Kidney epithelial cell (primary cell): ENCODE measurements at places on chromosomes 11 and 22.

DNA sequence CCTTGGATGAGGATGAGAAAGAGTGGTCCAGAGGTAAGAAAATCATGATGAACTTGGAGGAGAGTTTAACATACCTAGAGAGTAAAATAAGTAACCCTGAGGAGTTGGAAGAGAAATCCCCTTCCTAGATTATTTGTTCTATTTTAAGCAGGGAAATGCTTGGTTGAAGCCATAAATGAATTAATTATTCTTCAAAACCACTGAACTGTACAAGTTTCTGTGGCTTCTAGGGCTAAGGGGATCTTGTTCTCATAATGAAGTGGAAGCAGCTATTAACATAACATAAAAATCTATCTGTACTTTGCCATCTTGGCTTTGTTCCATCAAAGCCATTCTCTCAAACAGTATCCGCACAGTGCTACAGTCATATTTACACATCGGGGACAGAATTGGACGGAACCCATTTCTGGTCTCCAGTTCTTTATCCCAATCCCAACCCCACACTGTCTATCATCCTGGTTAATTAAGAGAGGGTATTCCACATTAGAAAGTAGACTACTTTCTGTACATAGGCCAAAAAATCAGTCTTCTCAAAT, 14.5 kb upstream of the ARHGAP42 start:
- DNase-seq: no peak

GRCh38 chr11:93652161-93652597, 9.3 kb upstream of the CEP295 start:
- DNase-seq: no peak

GRCh38 chr11:82185925-82186324, 547.7 kb downstream of the FAM181B start:
- DNase-seq: no peak

GRCh38 chr22:32462452-32462851, 1.8 kb downstream of the BPIFC start:
- DNase-seq: no peak

DNA sequence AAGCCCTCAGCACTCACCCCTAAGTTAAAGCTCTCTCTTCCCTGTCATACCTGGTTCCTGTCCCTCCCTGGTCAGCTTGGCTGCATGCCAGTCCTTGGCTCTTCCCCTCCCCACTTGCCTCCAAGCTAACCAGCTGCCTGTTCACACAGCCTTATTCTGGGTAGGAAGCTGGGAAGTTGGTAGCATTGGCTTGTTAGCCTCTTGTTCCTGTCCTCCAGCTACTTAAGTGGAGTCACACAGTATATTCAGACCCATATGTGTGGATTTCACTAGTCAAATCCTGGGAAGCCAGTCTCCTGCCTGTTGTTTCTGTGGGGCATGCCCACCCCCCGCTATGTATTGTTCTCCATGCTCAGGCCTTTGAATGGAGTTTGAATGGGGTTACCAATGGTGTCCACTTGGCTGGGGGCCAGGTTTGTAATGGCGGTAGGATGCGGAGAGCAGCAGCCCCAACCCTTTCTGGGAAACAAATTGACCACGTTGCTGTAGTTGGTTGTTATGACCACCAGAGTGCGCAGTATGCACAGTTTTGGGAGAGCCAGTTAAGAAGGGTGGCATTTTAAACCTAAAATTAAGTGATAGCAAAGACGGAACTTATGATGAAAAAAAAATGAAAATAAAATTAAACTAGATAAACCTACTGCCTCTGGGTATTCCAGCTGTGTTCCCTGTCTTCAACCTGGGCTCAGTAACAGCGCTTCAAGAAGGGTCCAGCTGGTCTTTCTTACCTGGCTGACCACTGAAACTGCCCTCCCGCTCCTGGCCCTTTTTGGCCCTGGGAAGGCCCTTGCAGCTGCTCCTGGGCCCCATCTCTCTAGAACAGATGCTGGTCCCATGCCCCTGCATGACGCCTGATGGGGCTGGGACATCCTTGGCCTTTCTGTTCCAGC, 10.7 kb upstream of the RPS3 start:
- DNase-seq: no peak
